Stimulated activated CD4-positive, alpha-beta T cell treated with anti-CD3 and anti-CD28 coated beads, TNF-alpha, amount 100 ng/mL, for 24 hours (primary cell): ENCODE measurements at places on chromosomes 16 and 17.

- no peak for DNase-seq
These were observed 25.6 kb upstream of the MAP2K6 start for GRCh38 chr17:69388822-69389442.

DNA sequence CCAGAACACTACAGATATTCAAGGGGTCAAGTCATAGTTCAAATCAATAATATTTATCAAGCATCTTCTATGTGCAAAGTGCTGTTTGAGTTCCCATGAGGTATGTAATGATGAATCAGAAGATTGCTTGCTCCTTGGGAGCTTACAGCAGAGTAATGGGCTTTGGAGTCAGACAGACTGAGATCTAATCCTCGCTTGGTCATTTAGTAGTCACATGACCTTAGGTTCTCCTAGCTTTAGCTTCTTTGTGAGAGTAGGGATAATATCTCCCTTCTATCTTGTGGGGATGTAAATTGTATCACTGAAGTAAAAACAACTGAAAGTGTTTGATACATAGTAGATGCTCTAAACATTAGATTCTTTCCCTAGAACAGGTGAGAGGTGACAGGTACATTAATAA, 30.1 kb downstream of the SNX11 start:
- no peak for DNase-seq

- DNase-seq, result peak; percentile 70
These were observed 49.0 kb downstream of the BCL7C start for GRCh38 chr16:30844671-30845449.

- DNase-seq, result no peak
These were observed 38.9 kb upstream of the GFOD2 start for GRCh38 chr16:67758006-67758405.

DNA sequence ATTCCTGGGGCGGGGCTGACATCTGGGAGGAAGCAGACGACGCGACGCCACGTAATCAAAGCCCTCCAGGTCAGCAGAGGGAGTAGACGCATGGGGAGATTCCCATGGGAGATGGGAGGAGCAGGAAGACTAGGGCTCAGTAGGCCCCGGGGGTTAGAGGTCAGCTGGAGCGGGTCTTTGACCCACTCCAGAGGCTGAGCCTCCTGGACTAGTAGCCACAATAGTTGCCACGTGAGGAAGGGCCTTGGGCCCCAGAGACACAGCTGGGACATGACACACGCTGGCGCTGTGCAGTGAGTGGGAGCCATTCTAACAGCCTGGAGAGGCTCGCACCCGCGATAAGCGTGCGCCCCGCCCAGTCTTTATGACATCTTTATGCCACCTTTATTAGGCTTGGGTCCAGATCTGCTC, 95.7 kb upstream of the AMZ2 start:
- DNase-seq, result no peak

GRCh38 chr17:82686366-82687324, 11.9 kb downstream of the RAB40B start:
- DNase-seq, result no peak

DNA sequence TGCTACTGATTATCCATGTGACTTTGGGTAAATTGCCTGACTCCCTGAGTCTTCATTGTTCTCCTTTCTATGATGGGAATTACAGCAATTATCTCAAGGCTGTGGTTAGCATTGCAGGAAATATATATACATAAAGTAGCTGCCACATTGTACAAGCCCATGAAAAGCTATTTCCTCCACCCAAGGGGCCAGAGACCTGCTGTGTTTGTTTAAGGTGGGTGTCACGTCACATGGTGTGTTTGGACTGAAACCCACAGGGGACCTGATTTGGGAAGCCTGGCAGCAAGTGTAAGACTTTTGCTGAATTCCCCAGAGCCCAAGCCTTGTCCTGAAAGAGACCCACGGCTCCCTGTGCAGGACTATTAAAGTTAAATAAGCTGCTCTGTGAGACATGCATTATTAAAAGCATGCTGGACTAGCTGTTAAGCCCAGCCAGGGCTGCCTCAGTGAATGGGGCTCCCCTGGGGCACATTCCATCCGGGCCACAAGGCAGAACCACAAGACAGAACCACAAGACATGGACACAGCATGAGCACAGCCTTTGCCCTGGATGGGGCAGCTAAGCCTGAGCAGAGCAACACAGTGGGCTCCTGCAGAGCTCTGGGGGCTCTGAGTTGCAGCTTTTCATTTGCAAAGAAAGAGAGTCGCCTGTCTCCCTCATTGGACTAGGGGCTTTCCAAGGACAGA, 148.9 kb downstream of the SPACA3 start:
- no peak for DNase-seq

GRCh38 chr16:87541147-87541871, 48.5 kb upstream of the ZCCHC14 start:
- DNase-seq, result no peak

- no peak for DNase-seq
These were observed 1.9 kb downstream of the MEAK7 start for GRCh38 chr16:84502581-84502980.

DNA sequence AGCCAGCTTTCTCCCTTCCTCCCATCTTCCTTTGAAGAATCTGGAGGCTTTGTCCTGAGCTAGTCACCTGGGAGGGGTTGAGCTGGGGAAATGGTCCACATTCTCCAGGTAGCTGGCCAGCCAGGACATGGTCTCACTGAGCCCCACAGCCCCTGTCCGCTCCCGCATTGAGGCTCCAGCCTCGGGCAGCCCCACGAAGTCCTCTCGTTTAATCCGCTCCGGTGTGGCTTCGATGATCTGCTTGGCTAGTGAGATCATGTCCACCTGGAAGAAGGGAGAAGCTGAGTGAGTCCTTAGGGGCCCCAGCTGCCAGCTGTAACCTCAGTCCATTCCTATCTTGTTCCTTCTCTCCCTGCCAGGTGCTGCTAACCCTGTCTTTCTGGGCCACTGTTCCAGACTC, 2.7 kb upstream of the SPAG7 start:
- no peak for DNase-seq

DNA sequence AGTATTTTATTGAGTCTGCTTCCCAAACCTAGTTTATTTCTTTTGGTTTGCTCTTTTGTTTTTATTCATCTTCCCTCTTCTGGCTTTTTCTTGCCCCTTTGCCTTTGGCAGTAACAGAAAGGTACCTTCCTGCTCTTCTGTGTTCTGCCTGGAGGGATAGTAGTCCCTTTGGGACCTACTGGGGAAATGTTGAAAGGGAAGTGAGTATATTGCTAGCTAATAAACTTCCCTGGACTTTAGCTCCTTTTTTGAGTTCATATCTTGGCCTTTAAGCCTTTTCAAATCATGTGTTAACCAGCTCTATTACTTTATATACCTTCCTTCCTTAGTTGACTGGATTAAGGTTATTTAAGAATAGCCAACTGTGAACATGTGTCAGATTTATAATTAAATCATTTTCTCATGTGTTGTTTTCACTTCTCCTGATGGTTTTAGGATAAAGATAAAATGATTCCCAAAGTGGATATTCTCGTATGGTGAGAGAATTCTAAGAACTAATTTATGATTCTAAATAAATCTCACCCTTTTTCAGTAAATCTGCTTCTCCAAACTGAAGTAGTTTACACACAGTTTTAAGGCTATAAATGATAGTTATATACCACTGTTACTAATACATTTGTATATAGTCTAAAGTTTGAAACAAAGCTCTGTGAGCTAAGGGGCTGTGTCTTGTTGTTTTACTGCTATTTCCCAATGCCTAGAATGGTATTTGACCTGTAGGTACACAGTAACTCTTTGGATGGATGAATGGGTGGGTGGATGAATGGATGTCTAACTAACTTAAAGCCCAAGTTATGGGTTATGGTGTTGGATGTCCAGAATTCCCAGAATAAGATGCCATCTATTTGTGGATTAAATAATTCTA, 45.7 kb downstream of the OMG start:
- DNase-seq, result no peak

GRCh38 chr17:15261802-15262290, 3.3 kb downstream of the PMP22 start:
- no peak for DNase-seq

- DNase-seq, result no peak
These were observed 9.6 kb downstream of the GDE1 start for GRCh38 chr16:19512297-19512696.

- no peak for DNase-seq
These were observed 90.1 kb downstream of the TMEM132E start for GRCh38 chr17:34669511-34669910.

DNA sequence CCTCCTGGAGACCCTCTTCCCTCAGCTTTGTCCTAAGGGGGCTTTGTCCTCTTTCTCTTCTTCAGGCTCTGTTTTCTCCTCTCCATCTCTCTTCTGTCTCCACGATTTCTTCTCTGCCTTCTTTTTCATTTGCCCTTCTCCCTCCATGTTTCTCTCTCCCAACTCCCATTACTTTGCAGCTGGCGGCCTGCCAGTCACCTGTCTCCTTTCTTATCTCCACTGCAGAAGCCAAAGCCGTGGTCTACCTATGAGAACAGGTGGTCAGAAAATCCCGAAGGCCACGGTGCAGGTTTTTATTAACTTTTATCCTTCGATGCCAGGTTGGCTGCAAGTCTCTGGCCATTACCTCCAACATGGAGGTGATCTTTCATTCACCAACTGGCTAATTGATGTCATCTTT, 45.1 kb downstream of the FZD2 start:
- DNase-seq, result no peak

DNA sequence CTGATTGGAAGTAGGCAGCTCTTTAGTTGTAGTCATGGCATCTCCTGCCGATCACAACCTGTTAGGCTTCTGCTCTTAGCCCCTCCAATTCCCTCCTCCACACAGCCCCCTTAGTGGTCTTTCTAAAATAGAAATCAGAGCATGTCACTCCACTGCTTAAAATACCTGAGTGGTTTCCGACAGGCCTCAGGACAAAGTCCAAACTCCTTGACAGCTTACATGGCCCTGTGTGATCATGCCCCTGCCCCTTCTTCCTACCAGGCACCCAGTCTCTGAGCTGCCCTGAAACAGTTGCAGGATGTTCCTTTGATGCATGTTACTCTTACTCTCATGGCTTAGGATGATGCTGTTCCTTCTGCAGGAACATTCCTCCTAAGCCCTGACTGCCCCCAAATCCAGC, 147.3 kb downstream of the AATF start:
- no peak for DNase-seq

DNA sequence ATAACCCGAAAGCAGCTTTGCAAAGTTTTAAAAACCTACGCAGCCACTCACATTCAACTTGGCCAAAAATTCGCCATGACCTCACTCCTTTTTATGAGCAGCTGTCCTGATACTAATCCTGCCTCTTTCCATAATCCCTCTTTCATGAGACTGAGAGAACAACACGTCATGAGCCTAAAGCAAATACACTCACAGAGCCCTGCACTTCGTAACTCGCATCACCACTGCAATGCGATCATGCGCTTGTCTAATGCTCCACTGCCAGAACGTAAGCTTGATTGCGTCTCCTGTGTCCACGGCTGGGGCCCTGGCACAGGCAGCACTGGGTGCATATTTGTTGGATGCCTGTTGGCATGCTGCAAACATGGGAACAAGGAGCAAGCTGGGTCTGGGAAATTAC, 36.2 kb downstream of the CDRT4 start:
- no peak for DNase-seq

GRCh38 chr17:72308744-72309385, 188.0 kb downstream of the SOX9 start:
- DNase-seq, result no peak

DNA sequence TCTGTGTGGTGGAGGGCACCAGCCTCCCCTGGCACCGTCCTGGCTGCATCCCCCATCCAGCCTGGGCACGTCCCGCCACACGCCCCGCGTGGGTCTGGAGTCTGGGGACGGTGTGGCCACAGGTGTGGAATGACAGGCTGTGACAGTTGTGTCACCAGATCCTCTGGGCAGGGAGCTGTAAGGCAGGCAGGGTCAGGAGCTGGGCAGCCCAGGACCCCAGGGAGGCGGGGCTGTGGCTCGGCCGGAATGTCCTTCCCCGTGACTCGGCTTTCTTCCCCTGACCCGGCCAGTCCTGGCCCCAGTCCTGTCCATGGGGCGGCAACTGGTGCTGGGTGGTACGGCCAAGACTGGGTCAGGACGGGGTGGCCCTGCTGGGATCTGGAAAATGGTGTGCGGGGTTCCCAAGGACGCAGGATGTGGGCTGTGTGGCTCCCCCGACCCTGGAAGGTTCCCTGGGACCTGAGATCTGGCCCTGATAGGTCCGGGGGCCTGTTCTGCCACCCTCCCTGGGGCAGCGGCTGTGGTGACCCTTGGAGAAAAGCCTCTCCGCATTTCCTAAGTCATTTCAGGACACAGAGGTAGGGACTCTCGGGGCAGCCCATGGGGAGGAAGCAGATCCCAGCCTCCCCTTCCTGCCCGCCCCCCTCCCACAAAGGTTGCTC, 3.3 kb upstream of the SLC16A3 start:
- DNase-seq, result no peak

GRCh38 chr17:50056961-50057330, 1.0 kb downstream of the ITGA3 start:
- DNase-seq, result no peak

- DNase-seq, result no peak
These were observed 148.9 kb downstream of the XYLT1 start for GRCh38 chr16:17321824-17322223.

DNA sequence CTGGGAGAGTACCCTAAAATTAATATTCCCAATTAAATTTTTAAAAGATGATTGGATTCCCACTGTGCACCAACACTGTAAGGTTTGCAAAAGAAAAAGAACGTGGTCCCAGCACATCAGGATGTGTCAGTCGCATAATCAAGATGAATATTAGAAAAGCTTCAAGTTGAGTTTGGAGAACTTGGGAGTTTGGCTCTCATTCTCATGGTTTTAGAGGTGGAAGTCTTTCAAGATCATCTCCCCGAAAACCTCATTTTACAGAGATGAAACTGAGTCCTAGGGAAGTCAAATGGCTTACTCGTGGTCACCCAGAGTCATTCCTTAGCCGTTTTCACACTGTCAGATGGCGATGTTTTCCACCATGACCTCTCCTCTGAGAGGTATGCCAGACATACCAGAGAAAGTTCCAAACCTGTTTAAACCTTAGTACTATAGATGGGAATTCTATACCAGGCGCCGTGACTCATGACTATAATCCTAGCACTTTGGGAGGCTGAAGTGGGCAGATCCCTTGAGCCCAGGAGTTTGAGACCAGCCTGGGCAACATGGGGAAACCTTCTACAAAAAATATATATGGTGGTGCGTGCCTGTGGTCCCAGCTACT, 1.2 kb downstream of the SEC14L1 start:
- no peak for DNase-seq

- no peak for DNase-seq
These were observed 23.5 kb downstream of the ZNF750 start for GRCh38 chr17:82816358-82816757.

DNA sequence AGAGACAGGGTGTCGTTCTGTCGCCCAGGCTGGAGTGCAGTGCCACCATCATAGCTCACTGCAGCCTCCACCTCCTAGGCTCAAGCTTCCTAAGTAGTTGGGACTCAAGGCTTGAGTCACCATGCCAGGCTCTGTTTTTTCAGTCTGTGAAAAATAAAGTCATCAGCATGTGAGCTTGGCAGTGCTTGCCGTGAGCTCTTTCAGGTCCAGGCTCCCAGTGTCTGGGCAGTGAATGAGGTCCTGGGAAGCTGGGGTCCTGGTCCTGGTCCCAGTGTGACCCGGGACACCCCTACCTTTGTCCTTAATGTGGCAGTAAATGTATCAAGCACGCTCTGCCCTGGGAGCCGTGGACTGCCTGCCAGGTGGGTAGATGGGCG, 22.9 kb upstream of the RPL13 start:
- DNase-seq, result no peak
